Stimulated activated CD8-positive, alpha-beta memory T cell treated with anti-CD3 and anti-CD28 coated beads, Interleukin-2, amount 100 ng/mL, for 1 hour (primary cell): ENCODE measurements at places on chromosomes 7 and 10.

GRCh38 chr7:142964502-142965246, 2.5 kb upstream of the KEL start:
- no peak for DNase-seq

- DNase-seq, result no peak
Observed at GRCh38 chr10:36499693-36500092, 625.7 kb upstream of the ANKRD30A start.

- DNase-seq, result no peak
Observed at GRCh38 chr10:560314-560992, 129.0 kb downstream of the DIP2C start.

DNA sequence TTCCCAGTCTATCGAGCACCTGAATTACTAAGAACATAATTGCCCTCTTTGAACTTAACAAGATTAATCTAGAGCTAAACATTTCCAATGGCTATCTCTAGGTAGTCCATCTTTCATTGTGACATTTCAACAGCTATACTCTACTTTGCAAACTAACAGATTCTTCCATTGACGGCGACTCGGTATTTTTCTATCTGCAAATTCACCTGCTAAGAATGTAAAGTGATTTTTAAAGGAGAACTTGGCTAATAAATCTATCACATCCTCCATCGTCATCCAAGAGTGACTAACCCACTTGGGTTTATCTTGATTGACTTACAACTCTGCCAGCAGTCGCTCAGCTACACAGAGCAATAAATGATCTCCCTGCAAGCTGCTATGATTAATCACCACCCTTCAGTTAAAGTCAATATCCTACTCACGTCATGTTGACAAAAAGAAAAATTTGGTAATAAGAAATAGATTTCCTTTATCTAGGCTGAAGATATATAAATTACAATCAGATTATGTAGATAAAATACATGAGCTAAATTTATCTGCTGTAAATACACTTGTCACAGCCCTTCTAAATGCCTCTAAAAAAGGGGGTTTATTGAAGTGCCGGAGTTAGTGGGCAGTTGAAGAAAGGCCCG, 99.5 kb downstream of the SFMBT2 start:
- no peak for DNase-seq

- no peak for DNase-seq
Observed at GRCh38 chr7:102063690-102064180, 222.9 kb upstream of the SH2B2 start.

DNA sequence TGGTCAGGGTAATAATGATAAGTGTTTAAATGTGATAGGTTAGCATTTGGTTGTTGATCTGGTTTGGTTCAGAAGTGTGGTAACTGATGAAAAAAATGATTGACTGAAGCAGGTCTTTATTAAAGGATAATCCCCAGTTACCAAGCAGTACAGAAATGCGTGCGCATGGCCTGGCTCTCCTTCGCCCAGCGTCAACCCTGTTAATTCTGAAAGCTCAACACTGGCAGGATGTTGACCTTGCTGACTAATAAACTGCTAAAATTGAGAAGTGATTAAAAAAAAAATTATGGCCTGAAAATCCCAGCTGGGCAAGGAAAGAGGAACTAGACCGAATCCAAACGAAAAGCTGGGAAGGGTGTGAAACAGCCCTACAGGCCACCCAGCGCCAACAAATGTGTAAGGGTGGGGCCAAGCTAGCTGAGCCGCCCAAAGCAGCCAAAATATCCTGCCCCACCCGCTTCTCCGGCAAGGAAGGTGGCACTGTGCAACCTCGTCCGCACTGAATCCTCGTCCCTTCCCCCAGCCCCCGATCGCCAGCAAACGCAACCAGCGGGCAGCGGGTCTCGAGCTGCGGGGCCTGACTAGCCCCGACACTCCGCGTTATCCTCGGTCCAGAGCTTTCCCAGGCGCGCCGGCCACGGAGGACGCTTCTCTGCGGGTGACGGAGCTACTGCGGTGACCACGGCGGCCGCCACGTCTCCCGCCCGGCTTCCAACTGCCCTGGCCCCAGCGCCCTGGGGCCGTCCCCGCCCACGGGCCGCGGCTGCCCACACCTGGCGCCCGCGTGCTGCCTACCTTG, 561 bp downstream of the SHTN1 start:
- DNase-seq, result no peak

DNA sequence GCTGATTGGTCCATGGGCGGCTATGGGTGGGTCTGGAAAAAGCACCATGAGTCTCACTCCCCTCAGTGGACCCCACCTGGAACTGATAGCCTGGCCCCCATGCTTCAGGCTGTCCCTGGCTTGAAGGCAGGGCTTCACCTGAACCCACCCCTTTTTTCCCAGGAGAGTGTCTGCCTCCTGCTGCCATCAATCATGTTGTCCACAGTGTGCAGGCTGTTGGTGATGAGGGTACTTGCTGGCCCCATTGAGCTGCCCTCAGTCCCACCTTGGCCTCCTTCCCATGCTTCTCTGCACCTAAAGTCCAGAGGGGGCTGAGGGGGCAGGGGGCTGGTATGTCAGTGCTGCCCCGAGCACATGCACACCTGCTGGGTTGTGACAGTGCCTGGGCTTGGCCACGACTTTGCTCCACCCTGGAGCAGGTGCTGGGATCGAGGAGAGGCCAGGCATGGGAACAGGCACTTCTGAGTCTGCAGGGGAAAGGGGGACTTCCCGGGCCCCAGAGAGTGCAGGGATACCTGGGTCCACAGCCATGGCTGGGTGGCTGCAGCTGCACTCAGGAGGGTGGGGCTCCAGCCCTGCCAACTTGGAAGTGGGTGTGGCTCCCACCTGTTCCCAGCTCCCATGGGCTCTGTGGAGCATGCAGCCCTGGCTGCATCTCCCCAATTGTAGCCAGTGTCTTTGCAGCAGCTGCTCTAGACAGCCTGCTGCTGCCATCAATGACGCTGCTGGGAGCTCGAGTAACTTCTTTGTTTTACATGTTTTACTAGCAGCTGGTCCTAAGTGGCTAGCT, 56.9 kb downstream of the ADK start:
- no peak for DNase-seq
